H1 (cell line): ENCODE measurements at places on chromosomes 5 and 9. TPM values are rescaled to one million over a fixed set of nuclear protein-coding genes. Genes with fewer than 3 reads are reported as not detected.

- DNase-seq: no peak
Observed at GRCh38 chr5:33488558-33489355, 48.0 kb downstream of the TARS1 start.

GRCh38 chr5:9905661-9906060 is 275.5 kb upstream of the TAS2R1 start:
- DNase-seq: no peak

DNA sequence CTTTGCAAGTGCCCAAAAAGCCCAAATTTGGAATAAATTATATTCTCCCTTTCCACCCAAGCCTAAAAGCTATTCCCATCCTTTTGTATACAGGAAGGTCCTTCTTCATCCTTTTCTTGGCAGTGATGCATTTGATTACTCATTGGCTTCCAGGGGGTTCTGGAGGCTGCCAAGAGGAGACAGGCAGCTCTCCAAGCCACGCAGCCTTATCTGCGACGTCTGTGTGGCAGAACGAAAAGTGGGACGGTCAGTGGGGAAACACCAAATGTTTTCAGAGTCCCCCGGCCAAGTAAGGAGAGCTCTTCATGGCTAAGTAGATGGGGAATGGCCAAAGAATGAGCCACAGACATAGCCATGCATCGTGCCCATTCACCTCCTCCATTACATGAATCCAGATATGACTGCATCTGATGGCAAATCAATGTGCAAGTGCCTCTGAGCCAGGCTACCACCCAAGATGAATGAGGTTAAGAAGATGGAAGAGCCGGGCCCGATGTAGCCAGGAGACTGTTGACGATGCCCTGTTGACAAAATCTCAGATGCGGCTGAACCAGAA is 12.1 kb downstream of the ADAM19 start:
- DNase-seq: no peak

GRCh38 chr5:124410539-124411488 is 335.6 kb downstream of the ZNF608 start:
- DNase-seq: no peak

DNA sequence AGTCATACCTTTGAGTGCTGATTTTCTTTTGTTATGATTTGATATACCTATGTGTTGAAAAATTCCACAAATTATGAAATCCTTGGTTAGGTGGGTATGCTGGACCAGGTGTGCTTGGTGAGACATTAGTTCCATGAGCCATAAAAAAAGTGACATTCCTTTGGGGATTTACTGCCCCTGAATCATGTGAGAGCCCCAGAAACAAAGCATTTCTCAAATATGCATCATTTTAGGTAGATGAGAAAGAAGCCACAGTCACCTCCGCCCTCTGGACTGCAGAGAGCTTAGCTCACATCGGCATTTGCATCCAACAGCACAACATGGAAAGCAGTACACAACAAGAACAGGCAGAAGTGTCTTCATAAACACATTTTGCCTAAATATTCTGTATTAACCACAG is 55.3 kb downstream of the DAP start:
- DNase-seq: no peak

GRCh38 chr9:98018347-98018746 is 35.2 kb downstream of the ANP32B start:
- no peak for DNase-seq

The IFNA2 gene
- total RNA-seq: not detected in 2 replicates

The HMGXB3 gene
- 27.5 and 28.0 TPM in 2 replicates for total RNA-seq
